A172 (cell line): ENCODE measurements at places on chromosomes 7 and 10. TPM values are rescaled to one million over a fixed set of nuclear protein-coding genes. Genes with fewer than 3 reads are reported as not detected.

GRCh38 chr10:3046210-3046779 is 21.1 kb upstream of the PFKP start:
- no peak for DNase-seq

GRCh38 chr7:135361788-135362187 is 128.2 kb downstream of the STRA8 start:
- no peak for DNase-seq

GRCh38 chr7:147423875-147424274 is 1166.7 kb upstream of the C7orf33 start:
- no peak for DNase-seq

DNA sequence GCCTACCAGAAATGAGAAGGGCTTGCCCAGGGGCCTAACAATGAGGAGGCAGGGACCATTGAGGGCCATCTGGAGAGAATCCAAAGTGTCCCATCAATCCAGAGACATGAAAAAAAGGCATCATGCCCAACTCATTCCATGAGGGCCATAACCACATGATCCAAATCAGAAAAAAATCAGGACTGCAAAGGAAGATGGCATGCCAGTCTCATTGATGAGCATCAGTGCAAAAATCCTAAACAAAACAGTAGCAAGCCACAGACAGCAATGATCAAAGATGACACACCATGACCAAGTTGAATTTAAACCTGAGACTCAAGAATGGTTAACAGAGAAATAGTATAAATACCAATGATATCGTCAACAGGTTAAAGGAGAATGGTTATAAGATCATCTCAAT is 7.0 kb upstream of the CYP3A4 start:
- DNase-seq = no peak

GRCh38 chr7:8973601-8974000 is 540.2 kb downstream of the NXPH1 start:
- no peak for DNase-seq

The IKZF5 gene
- total RNA-seq = 0.84 and 1.6 TPM in 2 replicates

The NPSR1 gene
- not detected in 2 replicates for total RNA-seq

DNA sequence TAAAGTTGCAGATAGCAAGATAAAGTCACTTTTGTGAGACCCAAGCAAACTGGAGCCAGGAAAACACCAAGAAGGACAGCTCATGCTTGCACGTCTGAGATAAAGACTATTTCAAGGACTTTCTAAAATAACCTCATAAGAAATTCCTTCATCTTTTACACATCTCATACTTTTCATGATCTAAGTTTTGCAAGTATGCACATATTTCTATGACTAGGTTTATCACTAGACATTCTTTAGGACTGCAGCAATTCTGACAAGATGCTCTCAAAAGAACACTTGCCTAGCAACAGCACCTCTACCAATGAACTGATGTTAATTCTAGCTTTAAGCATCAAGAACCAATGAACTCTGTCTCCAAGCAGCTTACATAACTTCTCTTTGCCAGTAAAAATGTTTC is 457.6 kb downstream of the SEMA3D start:
- peak; percentile 42 for DNase-seq

- no peak for DNase-seq
Observed at GRCh38 chr7:12494687-12495024, 75.9 kb upstream of the SCIN start.

- no peak for DNase-seq
Observed at GRCh38 chr10:91592266-91592975, 40.5 kb downstream of the PPP1R3C start.

GRCh38 chr10:16297642-16298041 is 139.2 kb upstream of the PTER start:
- no peak for DNase-seq

The OPALIN gene
- total RNA-seq = not detected in 2 replicates

The MSS51 gene
- 0.07 and 0.60 TPM in 2 replicates for total RNA-seq

DNA sequence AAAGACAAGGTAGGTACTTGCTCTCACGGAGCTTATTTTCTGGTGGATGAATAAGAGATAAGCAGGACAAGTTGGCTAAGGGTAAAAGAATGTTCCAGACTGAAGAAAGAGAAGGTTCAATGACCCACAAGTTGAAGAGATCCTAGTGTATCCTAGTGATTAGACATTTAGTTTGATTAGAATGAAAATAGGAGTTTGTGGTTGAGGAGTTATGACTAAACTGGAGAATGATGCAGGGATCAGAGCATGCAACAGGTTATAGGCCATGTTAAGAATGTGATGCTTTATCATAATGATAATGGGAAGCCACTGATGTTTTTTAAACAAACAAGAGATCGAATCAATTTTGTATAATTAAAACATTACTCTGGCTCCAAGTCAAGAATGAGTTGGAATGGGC is 357.2 kb downstream of the HPSE2 start:
- no peak for DNase-seq

- peak; percentile 66 for DNase-seq
Observed at GRCh38 chr10:72834183-72834825, 59.2 kb upstream of the OIT3 start.

DNA sequence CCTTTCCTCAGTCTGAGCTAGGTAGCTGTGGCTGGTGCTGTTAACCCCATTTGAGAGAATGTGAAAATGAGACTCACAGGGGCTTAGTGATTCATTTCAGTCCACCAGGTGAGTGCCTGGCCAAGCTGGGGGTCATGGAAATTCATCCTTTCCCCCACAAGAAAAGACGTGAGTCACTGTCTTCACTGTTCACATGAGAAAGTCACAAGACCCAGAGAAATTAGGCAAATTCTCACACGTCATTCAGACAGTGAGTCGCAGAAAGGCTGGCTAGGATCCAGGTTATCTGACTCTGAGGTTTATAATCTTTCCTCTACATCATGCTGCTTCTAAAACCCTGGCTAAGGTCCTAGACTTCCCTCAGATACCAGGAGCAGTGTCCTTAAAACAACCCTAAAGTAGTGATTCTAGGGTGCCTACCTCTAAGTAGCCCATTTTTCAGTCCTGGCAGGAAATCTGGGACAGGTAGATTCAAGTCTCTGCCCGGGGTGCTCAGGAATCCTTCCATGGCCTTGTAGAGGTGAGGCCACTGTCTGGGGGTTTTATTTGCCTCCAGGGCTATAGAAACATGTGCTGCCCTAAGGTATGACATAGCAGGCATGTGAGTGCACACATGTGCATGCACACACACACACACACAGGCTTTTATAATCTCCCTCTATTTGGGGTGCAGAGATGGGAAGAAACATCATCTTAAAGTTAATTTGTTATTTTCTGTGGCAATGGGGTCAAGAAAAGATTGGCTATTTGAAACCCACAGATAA is 427.9 kb upstream of the CELF2 start:
- DNase-seq = no peak

DNA sequence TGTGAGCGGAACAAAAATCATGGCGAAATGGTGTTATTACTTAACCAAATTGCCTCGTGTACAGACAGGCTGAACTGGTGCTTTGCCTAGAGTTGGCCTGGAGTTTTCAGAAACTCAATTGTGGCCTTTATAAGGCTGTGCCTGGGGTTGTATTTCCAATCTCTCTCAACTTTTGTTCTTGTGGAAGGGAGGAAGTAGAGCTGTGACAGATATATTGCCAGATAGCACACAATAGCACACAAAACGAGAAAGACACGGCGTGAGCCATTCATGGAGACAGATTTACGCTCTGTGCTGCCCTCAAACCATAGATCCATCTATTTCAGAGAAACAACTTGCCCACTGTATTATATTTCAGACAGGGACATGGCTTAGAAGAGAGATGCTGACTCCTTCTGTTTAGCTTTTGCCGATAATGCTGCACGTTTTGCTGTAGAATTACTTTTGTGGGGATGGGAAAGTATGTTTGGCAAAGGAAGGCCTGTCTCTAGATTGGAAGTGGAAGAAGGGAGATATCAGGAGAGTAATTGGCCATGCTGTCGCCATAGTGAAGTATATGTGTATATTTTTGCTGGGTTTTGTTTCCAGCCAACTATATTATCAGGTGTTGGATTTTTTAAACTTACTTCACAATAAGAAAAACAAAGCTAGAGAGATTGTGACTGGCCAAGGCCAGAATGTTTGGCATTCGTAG is 80.4 kb downstream of the AUTS2 start:
- no peak for DNase-seq

DNA sequence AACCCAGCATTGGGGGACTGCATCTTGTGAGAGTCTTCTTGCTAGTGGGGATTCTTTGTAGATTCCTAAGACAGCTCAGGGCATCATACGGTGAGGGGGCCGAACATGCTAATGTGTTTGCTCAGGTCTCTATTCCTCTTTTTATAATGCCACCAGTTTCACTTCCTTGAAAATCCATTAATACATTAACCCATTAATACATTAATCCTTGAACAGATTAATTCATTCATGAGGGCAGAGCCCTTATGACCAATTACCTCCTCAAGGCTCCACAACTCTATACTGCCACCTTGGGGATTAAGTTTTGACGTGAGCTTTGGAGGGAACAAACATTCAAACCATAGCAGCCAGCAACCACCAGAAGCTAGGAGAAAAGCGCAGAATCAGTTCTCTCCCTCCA is 67.2 kb upstream of the POT1 start:
- no peak for DNase-seq

The AKR1C1 gene
- total RNA-seq = 28.1 and 68.3 TPM in 2 replicates

- DNase-seq = peak; percentile 65
Observed at GRCh38 chr7:123437447-123437995, 96.9 kb downstream of the IQUB start.

- no peak for DNase-seq
Observed at GRCh38 chr10:48768926-48769325, 84.3 kb downstream of the WDFY4 start.

- DNase-seq = no peak
Observed at GRCh38 chr7:8305104-8305503, 43.1 kb upstream of the ICA1 start.

The GPR37 gene
- 1.3 and 3.2 TPM in 2 replicates for total RNA-seq

GRCh38 chr7:128407233-128407589 is 2.6 kb downstream of the IMPDH1 start:
- DNase-seq = no peak

DNA sequence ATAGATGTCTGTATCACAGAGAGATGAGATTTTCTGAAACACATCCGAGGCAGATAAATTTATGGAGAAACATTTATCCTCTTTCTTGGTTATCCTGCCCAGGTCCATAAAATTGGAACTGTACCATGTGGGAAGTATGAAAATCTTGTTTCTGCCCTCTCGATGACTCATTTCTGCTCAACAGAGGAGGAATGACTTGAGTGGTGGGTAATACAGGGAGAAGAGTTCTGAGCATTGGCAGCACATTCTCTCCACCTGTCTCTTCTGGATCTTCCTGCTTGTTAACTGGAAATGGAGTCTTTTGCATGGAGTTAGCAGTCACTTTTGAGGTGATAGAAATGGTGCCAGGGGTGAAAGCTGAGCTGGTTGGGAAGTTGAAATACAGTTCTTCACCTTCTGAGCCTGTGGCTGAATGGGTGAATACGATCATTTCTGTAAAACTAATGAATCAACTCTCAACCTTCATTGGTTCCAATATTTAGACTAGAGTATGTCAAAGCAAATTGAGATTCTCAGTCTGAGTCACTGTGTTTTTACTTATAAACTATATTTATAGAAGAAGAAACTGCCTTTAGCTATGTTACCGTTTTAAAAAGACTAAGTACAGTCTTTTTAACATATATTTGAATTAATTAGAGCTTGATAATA is 945.5 kb downstream of the SORCS3 start:
- DNase-seq = peak; percentile 35

DNA sequence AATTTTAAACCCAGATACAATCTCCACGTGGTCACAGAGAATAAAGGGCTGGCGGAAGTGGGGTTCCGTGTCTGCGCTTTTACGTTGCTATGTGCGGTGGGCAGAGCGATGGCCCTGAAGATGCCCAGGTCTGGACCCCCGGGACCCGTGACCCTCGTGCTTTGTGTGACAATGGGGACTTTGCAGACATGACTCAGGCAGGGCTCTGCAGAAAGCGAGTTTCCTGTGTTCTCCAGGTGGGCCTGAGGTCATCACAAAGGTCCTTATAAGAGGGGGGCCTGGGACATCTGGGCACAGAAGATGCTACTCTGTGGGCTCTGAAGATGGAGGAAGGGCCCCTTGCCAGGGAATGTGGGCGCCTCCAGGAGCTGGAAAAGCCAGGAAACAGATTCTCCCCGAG is 95.3 kb downstream of the ELFN1 start:
- no peak for DNase-seq

DNA sequence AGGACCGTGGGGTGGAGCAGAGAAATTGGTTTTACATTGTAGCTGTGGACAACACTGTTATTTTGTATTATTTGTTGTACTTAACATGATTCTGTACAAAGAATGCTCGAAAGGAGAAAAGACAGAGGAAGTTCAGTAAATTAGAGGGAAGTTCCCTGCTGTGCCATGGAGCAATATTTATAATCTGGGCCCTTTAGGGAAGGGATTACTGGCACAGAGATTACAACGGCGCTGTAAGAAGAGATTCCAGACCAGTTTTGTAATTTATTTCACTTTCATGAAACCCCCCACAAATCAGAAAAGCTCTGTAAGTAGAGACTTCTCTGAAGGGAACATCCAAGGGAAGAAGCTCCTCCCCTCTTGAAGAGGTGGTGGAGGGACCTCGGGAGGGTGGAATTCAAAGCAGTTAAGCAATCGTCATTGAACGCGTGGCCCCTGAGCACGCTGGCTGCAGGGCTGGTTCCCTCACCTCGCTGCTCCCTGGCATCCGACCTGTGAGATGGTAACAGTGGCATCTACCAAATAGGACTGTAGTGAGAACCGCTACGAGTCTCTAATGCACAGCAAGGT is 113.5 kb downstream of the KLF6 start:
- no peak for DNase-seq

GRCh38 chr7:50227726-50228125 is 76.8 kb upstream of the IKZF1 start:
- DNase-seq = no peak

- DNase-seq = no peak
Observed at GRCh38 chr10:15265056-15265455, 96.6 kb upstream of the NMT2 start.

DNA sequence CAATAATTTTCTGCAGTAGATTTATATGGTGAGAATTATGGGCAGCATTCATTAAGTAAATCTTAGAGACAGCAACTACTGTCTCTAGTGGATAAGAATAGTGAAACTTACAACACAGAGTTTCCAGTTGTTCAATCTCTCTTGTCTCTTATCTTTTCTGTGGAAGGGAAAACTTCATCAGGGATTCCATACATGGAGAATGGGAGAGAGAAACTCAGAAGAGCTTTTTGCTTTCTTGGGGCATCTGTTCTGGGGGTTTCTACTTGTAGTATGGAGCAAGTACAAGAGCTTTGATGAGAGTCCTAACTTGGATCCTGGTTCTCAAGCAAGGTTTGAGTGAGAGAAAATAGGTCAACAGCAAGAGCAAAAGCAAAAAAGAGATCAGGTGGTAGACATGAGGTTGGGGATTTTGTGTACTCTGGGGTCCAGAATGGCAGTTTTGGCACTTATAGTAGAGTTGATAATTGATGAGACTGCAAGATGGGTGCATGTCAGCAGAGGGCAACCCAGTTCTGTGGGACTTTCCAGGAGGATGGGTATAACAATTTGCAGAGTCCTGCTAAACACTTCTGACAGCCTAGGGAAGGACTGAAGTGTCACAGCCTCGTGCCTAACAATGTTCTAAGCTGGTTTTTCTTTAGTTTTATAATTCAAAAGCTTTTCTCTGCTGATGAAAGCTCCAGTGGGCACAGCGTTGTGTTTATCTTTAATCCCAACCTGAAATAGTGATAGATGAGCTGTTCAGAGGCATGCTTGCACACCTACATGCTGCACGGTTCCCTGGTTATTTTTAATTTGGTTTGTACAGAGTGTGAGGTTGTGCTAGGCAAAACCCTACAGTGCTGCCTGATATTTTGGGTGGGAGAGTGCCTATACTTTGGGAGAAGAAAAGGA is 32.0 kb upstream of the STRIP2 start:
- DNase-seq = no peak

The GSTO2 gene
- 0.38 and 5.2 TPM in 2 replicates for total RNA-seq
